KG1 (cell line): ENCODE measurements at places on chromosomes 2 and 18.

DNA sequence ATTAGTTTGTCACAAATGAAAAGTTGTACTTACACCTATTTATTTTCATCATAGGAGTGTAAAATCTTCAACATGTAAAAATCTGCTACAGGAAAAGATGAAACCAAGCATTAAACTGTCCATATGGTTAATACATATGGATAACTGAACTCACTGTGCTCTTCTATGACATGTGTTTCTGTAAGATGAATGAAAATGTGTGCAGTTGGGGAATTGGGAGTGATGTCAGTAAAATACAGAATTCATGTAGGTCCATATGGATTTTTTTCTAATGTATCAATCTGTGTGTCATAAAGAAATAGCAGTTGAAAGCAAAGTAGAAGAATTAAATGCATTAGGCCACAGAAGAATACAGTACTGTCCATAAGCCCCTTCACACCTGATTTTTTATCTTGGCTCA lies 178.4 kb upstream of the COL3A1 start:
- no peak for DNase-seq

- no peak for DNase-seq
These were observed 118.6 kb upstream of the ATP8B1 start for GRCh38 chr18:57921708-57922107.

DNA sequence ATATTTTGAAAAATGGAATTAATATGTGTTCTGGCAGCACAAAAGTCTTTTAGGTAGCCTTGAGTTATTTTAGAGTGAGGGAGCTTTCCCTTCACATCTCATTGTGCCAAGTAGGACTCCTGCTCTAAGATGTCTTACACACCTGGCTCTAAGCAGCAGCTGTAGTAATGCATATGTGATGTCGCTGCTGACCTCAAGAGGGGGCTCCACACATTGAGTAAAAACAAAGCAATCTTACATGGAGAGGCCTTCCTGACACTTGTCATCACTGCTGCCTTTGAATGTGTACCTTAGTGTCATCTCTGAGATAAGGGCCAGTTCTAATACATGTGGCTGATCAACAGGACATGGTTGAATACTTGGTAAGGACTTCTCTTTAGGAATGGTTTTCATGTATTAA lies 75.8 kb downstream of the ACTR3 start:
- no peak for DNase-seq

- DNase-seq, result no peak
These were observed 520.1 kb upstream of the RAB6C start for GRCh38 chr2:129459200-129459876.

GRCh38 chr2:156892467-156893281 lies 364.8 kb upstream of the GALNT5 start:
- DNase-seq, result peak; percentile 43

DNA sequence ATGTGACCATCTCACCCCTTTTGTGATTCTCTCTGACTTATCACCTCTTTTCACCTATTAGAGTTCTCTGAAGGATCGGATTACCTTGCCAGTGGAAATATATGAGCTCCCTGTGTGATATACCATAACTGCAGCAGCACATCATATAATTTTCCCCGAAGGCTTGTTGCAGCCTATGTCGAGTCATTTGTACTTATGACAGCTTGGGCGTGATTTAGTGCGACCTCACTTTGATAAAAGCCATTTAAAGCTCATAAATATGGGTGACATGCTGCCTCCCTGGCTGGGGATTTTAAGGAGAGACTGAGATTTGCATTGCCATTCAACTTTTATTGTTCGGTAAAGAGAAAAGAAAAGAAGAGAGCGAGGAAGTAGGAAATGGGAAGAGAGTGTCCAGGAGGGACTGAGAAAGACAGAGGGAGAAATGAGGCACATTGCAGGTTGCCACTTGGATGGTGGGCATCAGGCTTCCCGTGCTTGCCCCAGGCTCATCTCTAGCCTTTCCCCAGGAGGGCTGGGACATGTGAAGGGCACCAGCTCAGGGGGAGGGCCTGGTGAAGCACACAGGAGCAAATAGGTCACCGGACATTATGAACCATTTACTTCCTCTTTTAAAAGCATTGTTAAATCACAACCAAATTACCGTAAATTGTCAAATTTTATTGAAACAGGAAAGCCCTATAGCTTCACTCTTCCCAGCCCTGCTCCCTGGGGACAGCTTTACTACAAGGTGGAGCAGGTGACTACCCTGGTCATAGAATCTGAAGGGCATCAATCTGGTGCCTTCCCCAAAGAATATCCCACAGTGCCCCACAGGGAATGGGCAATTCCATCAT lies 161.3 kb downstream of the SETBP1 start:
- DNase-seq, result no peak

DNA sequence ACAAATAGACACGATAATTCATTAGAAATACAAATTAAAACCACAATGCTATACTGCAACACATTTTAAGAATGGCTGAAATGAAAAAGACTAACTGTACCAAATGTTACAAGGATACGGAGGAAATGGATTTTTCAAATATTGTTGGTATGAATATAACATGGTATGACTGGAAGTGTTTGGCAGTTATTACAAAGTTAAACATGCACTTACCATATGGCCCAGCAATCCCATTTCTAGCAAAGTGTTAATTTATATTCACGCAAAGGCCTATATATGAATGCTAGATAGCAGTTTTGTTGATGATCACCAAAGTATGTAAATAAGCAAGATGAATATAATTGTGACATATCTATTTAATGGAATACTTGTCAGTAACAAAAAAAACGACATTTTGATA lies 497.8 kb upstream of the FSIP2 start:
- DNase-seq, result no peak

GRCh38 chr18:48777744-48778116 lies 173.0 kb downstream of the SMAD7 start:
- DNase-seq, result no peak

DNA sequence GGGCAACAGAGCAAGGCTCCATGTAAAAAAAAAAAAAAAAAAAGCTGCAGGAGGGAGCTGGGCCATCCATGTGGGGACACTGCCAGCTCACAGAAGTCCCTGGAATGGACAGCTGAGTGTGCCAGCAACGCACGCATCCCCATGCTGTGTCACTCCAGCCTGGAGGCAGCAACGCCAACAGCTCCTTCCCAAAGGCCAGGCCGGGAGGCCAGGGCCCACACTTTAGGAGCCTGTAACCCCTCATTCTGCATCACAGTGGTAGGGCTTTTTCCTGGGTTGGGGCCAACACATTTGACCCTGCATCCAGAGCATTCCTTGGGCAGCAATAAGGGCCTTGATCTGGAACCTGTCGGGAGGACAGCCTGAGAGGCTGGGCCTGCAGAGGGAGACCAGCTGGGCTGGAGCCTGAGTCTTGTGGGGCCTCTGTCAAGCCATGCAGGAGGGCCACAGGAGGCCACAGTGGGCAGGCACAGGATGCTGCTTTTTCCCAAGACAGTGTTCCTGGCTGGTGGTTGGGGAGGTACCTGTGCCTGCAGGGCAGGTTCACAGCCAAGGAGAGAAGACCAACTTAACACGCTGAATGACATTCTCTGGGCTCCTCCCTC lies 16.8 kb upstream of the KCNK3 start:
- no peak for DNase-seq

GRCh38 chr2:45567288-45567963 lies 43.6 kb downstream of the SRBD1 start:
- DNase-seq, result no peak

DNA sequence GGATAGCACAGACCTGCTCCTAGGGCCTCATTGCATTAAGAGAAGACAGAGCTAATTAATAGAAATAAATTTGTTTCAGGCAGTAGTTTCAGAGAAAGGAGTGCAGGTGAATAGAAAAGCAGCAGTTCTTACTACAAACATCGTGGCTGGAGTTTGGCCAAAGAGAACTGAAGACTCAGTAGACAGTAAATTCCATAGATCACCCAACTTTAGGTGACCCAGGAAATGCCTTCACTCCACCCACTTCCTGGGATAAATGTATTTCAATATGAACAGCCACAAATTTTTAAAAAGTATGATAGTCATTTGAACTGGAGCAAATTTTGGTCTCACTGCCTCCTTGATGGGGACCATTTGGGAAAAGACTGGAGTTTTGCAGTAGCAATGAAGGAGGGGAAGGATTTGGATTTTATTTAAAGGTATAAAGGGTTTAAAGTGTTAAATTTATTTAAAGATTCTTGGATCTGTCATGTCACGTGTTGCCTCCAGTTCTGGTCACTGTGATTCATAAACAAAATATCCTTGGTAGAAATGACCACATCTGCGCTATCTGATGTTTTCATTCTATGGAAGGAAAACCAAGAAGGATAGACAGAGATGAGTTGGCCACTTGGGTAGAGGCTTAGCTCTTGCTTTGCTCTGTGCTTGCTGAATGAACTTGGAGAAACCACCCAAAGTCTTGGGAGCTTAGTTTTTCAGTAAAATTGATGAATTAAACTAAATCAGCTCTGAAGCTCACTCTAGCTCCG lies 390.2 kb downstream of the THSD7B start:
- no peak for DNase-seq

DNA sequence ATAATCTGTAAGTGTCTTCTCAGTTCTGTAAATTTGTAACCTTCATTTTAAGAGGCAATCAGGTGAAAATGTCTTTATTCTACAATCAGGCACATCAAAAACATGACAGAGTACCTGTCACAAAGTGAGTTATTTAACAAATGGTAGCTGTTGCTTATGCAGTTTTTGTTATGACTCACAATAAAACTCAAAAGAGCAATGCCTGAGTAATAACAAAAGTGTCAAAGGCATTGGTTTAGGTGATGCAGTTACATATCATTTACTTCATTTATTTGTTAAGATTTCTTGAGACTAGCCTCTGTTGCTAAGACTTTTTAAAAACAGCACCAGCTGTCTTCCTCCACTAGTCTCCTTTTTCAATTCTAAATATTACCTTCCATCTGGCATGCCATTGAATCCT lies 177.8 kb downstream of the KIAA1328 start:
- DNase-seq, result no peak

GRCh38 chr2:110714452-110715224 lies 17.7 kb upstream of the ACOXL start:
- no peak for DNase-seq

- DNase-seq, result no peak
These were observed 240.0 kb upstream of the NT5C1B start for GRCh38 chr2:18829251-18829902.

GRCh38 chr2:2845267-2845666 lies 514.2 kb upstream of the MYT1L start:
- no peak for DNase-seq

GRCh38 chr18:63148449-63149301 lies 170.9 kb downstream of the BCL2 start:
- no peak for DNase-seq

GRCh38 chr2:150475479-150476250 lies 11.8 kb downstream of the RND3 start:
- DNase-seq, result no peak

DNA sequence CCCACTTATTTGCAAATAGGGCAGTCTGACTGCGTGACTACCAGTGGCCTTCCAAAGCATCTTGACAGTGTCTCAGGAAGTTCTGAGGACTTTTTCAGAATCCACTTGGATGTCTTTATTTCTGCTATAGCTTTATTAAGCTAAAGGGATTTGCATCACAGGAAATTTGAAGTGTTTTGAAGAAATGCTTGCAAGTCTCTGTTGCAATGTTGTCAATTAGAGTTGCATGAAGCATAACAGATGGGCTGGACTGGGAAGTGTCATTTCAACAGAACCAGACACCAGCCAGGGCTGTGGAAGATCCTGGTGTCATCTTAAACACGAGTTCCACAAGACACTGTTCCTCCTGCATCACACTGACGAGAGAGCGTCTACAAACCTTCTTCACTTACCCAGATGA lies 224.5 kb downstream of the EN1 start:
- DNase-seq, result no peak

- DNase-seq, result no peak
These were observed 182.0 kb upstream of the TRIB2 start for GRCh38 chr2:12534646-12535263.

DNA sequence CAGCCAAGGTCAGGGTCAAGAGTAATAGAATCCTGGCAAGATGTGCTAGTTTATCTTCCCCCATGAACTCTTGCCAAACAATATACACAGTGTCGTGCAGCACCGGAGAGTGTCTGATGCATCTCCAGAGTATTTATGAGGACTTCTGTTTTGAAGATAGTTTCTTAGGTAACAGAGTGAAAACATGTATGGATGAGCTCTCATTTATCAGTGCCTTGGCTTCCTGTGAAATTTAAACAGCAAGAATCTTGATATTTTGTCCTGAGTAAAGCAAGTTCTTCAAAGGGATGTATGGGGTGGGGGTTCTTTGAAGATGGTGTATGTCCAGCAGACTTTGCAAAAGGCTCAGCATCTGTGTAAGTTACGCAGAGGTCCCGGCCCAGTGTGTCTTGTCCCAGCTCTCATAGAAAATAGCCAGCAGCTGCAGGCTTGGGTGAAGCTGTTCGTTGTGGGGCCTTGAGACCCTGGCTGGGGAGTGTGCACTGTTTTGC lies 361.0 kb upstream of the NT5C1B start:
- no peak for DNase-seq

DNA sequence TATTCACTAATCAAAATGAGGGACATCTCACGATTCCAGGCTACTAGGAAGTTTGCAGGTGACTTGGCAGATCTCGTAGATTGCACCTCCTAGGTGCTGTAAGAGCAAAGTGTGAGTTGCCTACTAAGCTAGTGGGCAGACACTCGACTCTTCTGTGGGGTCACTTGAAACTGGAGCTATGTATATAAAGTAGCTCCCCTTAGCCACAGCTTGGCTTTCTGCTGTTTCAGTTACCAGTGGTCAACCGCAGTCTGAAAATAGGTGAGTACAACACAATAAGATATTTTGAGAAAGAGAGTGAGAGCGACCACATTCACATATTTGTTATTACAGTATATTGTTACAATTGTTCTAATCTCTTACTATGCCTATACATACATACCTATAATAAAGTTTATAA lies 23.3 kb downstream of the CTAGE1 start:
- no peak for DNase-seq

GRCh38 chr18:62342884-62343283 lies 17.8 kb downstream of the TNFRSF11A start:
- DNase-seq, result no peak

- no peak for DNase-seq
These were observed 185.0 kb downstream of the PRPF40A start for GRCh38 chr2:152532241-152532640.

DNA sequence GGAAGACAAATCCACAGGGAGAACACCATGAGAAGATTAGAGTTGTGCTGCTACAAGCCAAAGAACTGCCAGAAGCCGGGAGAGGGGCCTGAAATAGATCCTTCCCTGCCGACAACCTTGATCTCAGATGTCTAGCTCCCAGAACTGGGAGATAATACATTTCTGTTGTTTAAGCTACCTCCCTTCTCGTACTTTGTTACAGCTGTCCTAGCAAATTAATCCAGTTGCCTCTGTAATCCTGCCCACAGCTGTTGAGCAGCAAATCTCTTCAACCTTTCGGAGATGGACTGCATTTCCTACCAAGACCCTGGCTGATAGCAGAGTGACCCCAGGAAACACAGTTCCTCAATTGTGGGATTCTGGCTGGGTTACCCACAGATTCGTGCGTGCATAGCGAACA lies 2.6 kb upstream of the TBC1D8 start:
- no peak for DNase-seq

DNA sequence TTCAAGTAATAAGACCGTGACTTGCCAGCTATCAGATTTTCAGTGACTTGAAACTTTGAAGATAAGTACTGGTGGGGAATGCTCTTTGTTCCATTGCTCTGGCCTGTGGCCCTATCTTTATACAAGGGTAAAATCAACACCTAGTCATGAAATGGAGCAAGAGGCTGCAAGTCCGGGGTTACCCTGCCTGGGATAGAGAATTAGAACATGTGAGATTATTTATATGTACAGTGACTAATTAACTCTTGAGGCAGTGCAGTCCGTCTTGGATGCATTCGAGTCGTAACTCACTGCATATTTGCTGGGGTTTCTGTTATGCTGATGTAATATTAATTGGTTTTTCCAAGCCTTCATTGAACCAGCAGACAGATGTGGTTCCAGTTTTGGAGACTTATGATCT lies 105.8 kb upstream of the LYPD6 start:
- no peak for DNase-seq
